ENCODE measurements at places on chromosomes 4 and X.

DNA sequence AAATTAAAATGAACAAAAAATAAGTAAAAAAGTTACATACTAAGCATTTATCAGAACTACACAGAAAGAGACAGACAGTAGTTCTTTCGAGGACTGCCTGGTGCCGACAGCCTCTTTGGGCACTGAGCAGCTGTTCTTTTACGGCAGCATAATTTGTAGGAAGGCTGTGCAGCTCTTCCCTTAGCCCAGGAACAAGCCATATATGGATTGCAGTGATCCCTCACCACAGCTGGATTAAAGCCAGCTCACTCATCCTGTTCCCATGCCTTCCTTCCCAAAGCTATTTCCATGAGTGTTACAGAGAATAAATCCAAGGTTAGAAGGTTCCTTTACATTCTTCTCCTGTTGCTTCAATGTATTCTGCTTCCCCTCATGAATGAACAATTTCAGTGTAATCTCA lies 71.7 kb downstream of the DDX60L start:
- peak; percentile 92 for DNase-seq

DNA sequence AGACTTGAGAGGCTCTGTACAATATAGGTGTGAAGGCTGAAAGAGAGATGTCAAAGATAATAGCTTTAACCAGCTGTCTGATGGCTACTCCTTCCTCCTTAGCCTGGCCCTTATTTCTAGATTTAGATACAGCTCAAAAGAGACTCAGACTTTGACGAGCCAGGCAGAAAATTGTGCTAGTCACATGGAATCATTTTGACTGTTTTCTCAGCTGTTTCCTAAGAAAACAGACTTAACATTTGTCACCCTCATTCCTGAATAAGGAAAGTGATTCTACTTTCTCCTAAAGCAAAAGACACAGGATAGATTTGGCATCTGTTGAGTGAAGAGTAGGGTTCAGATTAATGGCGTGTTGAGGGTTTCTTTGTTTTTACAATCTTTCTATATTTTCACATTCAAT lies 340.7 kb downstream of the DHX15 start:
- no peak for DNase-seq

GRCh38 chrX:94400488-94400887 lies 726.5 kb downstream of the FAM133A start:
- DNase-seq = no peak

DNA sequence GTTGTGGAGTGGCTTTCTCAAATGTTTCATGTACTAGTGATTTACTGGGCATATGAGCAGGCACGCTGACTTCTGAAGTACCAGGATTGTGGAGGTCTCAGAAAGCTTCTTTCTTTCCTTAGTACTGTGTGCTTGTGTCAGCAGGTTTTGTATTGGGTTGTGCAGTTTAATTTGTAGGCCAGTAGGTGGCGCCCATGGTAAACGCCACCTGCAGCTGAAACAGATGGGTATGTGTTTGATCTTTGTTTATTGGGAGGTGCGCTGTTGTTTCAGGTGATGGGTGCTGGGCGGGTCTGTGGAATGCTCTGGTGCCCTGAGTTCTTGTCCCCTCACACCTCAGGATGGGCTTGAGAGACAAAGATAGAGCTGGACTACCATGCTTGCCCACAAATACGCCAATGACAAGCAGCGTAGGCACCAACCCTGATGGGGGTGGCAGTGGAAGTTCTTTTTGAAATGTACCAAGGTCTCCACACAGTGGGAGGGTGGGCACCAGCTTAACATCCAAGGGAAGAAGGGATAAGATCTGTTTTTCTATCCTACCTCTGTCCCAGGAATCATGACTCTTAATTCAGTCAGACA lies 141.5 kb downstream of the RPS6KA6 start:
- peak; percentile 4 for DNase-seq

GRCh38 chr4:23456864-23457263 lies 433.0 kb downstream of the PPARGC1A start:
- no peak for DNase-seq

GRCh38 chr4:59387759-59388758 lies 1812.1 kb upstream of the ADGRL3 start:
- no peak for DNase-seq

- DNase-seq = no peak
Measured at GRCh38 chrX:109728173-109728535, 4.9 kb downstream of the ACSL4 start.

DNA sequence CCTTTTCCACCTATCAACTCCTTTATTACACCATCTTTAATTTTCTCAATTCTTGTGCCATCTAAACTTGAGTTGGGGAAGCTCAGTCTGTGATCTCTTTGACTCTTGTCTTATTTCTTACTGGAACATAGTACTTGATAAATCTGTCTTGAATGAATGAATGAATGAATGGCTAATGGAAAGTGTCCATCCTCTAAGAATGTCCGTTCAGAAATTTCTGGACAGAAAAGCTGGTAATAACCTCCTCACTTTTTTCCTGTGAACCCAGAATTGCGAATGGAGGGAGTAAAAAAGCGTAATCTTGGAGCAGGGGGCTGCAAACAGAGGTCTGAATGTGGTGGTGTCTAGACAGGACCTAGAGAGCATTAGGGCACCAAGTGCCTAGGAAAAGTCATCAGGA lies 9.4 kb upstream of the CLTRN start:
- DNase-seq = no peak

DNA sequence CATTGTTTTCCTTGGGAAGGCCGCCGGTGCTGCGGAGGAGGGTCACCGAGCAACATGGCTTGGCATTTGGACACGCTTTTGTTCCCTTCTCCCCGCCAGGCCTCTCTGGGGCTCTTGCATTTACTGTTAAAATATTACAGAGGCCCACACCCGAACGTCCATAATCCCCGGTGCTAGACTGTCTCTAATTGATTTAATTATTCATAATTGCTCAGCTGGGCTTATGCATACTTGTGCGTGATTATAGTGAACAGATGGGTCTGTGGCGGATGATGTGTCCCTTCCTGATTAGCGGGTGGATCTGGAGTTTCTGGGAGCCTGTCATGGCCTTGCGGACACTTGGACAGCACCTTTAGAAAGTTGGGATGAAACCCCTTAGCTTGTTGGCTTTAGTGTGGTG lies 100.2 kb upstream of the MSX1 start:
- DNase-seq = no peak

GRCh38 chr4:86921608-86922252 lies 13.1 kb upstream of the AFF1 start:
- DNase-seq = no peak

- peak; percentile 88 for DNase-seq
Measured at GRCh38 chrX:40644821-40645358, 2.5 kb downstream of the CXorf38 start.

GRCh38 chr4:118351851-118352827 lies 664 bp downstream of the PRSS12 start:
- peak; percentile 9 for DNase-seq

DNA sequence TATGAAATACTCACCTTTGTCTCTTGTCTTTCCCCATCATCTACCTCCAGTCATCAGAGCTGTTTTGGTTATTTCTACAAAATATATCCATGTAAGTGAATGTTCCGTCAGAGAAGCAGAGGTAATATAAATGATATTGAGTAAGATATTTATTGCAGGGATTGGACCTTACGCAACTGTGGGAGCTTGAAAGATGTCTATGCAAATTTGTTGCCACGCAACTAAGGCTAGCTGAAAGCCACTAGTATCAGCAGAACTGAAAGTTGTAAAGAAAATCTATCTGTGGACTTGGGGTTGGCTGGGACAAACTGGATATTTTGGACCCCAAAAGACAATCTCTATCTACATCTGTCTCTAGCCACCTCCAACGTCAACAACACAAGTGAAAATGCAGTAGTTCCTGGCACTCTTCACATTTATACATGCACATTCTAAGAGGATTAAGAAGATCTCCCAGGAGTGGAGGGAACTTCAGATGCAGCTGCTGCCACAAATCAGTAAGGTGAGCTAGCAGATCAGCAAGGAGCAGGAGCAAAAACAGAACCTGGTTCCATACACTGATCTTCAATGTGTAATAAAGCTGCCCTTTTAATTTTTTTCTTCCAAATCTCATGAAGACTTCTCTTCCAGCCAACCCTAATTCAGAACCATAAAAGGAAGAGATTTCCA lies 8.5 kb upstream of the CCSER1 start:
- DNase-seq = no peak

DNA sequence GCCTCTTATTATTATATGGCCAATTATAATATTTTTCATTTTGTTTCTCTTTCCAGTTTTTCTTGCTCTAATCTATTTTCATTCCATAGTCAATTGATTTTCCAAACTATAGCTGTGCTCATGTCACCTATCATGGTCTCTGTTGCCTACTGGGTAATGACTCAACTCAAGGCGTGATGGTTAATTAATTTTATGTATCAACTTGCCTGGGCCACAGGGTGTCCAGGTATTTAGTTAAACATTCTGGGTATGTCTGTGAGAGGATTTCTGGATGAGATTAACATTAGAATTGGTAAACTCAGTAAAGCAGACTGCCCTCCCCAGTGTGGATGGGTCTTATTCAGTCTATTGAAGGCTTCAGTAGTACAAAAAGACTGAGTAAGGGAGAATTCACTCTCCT lies 9.9 kb downstream of the FHIP1A start:
- no peak for DNase-seq

GRCh38 chrX:15301924-15302323 lies 13.5 kb downstream of the ASB11 start:
- peak; percentile 45 for DNase-seq

- peak; percentile 86 for DNase-seq
Measured at GRCh38 chrX:78375894-78376293, 48.5 kb upstream of the CYSLTR1 start.

GRCh38 chrX:111445485-111445884 lies 33.5 kb upstream of the DCX start:
- DNase-seq = peak; percentile 40

All from M059J (cell line).